ENCODE measurements at places on chromosomes 12 and 14.

DNA sequence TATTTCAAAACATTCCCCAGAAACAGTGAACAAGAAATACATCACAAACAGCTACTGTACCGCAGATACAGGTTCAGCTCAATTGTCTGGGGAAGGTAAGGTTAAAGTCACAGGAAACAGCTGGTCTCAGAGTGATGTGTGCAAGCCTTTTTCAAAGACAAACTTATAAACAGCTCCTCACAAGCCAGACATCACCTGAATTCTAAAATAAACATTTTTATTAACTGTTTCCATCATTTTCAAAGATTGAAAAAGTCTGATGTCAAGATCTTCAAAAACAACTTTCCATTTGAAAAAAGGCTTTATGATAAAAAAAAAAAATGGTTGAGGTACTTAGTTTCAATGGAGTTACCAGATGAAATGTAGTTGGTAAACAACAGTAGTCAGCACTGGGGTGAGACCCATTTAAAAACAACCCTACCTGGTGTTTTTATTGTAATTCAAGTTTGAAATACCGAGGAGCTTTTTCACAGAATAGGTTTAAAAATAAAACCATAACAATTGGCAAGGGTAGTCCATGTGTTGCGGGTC, 4.0 kb downstream of the BTG1 start:
- peak; percentile 67 for DNase-seq

- no peak for DNase-seq
These were observed 36.5 kb downstream of the LRIG3 start for GRCh38 chr12:58883576-58884334.

DNA sequence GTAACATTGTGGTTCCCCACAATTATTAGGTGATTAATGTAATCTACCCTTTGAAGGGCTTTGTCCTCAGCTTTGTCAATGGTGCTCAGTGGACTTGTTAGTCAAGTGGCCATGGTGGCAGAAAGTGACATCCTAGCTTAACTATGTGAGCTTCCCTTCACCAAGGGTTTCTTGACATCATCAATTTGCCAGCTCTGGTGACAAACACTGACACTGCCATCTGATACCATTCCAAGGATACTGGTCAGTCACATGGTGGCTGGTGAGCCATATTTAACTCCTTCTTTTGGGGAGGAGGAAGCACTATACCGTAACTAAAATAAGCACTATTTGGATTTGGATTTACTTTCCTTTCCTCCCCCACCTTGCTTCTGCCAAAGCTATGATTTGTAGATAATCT, 115.7 kb downstream of the IGF1 start:
- DNase-seq, result no peak

DNA sequence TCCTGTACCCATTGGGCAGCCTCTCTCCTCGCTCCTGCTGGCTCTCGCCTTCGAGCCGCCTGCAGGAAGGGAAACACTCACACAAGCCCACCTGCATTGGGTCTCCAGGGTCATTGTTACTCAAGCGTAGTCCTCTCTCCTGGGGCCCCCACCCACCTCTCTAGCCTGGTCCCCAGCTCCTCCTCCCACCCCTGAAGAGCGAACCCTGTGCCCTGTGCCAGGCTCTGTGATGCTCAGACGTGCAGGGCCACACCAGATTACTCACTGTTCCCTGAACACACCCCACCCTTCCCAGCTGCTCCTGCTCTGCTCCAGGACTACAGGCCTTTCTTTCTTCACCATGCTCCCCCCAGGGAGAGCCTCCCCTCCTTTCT, 88.1 kb downstream of the NINJ2 start:
- no peak for DNase-seq

DNA sequence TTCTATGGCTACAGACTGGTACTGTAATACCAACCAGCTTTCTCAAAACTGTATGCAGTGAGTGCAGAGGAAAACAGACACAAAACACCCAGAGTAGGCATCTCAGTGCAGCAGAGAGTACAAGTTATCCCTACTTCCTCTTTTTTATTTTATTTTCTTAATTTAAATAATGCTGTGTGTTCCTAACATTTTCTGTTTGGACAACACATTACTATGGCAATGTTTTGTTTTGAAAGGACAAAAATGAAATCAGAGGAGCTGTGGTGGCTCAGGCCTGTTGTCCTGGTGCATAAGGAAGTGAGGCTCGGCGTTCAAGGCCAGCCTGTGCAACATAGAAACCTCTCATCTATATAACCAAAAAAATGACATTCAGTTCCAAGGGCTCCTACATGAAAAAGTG, 33.7 kb upstream of the SELPLG start:
- DNase-seq, result no peak

GRCh38 chr12:72230589-72230988, 41.6 kb upstream of the TRHDE start:
- no peak for DNase-seq

GRCh38 chr12:120283318-120283717, 8.4 kb downstream of the RNU4-2 start:
- DNase-seq, result no peak

DNA sequence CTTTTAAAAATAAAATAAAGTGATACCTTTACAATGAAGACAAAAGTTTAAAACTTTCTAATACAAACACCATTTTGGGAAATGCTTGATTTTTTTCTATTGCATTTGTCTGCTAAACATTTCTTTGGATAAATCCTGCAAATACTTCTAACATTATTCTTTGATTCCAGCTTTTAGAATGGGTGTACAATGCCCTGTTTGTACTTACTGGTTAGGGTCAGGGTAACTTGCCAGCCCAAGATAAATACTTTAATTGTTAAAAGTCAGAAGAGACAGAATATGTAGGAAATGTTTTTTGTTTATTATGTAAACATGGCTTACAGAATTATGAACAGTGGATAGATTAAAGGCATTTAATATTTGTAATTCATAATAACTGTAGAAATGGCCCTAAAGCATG, 60.5 kb downstream of the WASHC4 start:
- no peak for DNase-seq

GRCh38 chr14:54709444-54709843, 142.5 kb downstream of the SAMD4A start:
- no peak for DNase-seq

DNA sequence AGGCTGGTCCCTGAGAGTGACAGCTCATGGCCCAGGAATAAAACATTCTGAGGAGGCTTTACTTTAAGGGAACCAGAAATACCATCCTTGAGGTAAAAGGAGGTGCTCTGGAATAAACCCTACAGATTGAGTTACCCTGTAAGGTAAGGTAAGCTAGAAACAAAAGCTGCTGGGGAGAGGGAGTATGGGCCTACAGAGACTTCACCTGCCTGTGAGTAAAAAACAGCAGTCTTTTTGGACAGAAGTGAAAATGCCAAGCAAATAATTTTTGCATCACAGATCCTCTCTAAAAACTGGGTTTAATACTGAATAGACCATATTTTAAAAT, 41.2 kb downstream of the CORO1C start:
- DNase-seq, result no peak

DNA sequence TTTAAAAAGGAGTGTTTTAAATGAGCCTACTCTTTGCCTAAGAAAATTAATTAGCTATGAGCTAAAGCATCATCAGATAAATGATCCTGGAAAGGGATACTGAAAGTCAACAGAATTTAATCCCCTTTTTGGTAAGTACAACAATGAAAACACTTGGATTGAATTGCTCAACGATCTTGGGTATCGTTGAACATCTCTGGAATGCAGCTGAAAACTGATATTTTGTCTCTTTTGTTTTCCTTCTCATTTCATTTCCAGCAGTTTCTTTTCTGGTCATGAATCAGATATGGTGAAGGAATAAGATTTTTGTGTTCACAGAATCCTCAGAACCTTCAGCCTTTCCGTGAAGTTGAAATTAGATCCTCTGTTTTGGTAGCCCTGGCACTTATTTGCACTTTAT, 771.2 kb downstream of the FSCB start:
- no peak for DNase-seq

GRCh38 chr14:68611599-68611998, 181.3 kb downstream of the ZFP36L1 start:
- no peak for DNase-seq

DNA sequence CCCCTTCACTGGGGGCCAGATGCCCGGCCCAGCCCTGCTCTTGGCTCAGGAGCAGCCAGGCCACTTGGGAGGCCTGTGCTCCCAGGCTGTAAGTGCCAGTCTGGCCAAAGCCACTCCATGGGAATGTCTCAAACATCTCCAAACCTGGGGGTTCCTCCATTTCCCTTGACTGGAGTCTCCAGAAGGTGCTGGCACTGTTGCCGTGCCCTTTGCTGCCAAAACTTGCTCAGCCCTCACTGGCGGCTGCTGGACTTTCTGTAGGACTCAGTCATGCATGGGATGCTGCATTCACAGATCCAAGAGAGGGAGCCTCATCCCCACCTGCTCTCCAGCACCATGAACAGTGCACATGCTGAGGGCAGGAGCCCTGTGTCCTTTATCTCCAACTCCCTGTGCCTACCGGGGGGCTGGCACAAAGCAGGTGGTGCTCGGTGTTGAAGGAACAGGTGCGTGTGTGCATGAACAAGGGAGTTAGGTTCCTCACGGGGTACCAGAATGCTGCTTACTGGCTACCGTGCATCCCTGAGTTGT, 9.6 kb upstream of the OTUB2 start:
- DNase-seq, result no peak

DNA sequence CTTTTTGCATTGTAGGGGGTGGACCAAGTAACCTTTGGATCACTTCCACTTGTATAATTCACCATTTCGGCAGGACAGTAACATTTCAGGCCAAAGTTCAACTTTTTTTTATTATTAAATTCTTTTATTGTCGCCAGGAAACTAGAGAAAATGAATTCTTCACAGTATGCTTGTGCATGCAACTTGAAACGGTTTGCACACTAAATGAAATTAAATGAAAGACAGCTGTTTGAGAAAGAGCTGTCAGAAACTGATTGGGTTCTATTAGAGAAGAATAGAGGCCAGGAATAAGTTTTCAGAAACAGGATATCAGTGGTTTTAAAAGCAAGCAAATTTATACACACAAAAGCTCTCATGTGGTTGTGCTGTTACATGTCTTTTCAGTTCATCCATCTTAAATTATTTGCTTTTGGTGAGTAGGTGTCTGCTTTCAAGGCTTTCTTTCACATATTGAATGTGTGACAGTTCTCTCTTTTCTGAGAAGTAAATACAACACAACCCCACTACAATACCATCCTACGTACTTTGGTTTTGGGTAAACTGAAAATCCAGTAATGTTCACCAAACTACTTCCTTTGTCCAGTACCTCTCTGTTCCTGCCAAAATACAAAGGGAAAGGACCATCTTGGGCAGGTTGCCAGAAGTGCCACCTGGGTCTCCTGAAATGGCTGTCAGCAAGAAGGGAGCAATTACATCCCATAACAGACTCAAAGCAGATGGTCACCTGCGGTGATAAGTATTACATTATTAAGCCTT, 291.7 kb downstream of the RAD51B start:
- no peak for DNase-seq

DNA sequence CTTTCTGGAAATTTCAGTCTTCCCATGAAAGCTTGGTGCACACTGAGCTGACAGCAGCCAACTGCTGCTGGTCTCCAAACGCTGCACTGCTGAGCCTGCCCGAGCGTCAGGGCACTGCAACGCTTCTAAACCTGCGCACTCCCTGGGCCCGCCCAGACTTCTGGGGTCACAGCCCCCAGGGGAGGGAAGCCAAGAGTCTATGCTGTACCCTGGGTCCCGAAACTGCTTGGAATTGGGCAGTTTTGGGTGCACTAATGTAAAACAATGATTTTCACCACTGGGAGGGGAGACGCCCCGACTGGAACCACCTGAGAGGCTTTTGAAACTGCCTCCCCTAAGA, 32.0 kb downstream of the CCDC92 start:
- DNase-seq, result no peak

GRCh38 chr14:74614508-74615495, 2.8 kb upstream of the LTBP2 start:
- DNase-seq, result no peak

- no peak for DNase-seq
These were observed 143.1 kb upstream of the MYL2 start for GRCh38 chr12:111063295-111064026.

GRCh38 chr14:78090864-78091263, 79.3 kb upstream of the NRXN3 start:
- DNase-seq, result no peak

DNA sequence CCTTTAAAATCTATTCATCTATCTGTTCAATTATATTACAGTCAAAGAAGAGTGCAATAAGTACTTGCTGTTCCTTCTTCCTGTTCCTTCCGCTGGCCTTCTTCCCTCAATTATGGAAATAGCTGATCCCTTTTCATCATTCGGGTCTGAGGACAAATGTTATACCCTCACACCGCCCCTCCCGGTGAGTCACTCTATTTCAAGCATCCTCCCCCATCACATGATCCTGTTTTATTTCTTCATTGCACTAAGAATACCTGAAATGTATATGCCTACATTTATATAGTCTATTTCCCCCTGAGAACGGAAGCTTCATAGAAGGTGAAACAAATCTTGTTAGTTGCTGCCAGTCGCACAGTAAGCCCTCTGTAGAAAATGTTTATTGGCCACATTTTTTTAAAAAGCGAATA, 2.5 kb downstream of the SLC38A1 start:
- peak; percentile 43 for DNase-seq

GRCh38 chr14:23351681-23352505, 794 bp downstream of the SLC22A17 start:
- DNase-seq, result no peak

GRCh38 chr12:113422030-113422885, at the start of gene SDSL:
Gene SDSL, plus strand, starts transcription at chr12:113422380. Its CDS starts 5,603 bp downstream, at chr12:113427983.
- DNase-seq, result no peak

DNA sequence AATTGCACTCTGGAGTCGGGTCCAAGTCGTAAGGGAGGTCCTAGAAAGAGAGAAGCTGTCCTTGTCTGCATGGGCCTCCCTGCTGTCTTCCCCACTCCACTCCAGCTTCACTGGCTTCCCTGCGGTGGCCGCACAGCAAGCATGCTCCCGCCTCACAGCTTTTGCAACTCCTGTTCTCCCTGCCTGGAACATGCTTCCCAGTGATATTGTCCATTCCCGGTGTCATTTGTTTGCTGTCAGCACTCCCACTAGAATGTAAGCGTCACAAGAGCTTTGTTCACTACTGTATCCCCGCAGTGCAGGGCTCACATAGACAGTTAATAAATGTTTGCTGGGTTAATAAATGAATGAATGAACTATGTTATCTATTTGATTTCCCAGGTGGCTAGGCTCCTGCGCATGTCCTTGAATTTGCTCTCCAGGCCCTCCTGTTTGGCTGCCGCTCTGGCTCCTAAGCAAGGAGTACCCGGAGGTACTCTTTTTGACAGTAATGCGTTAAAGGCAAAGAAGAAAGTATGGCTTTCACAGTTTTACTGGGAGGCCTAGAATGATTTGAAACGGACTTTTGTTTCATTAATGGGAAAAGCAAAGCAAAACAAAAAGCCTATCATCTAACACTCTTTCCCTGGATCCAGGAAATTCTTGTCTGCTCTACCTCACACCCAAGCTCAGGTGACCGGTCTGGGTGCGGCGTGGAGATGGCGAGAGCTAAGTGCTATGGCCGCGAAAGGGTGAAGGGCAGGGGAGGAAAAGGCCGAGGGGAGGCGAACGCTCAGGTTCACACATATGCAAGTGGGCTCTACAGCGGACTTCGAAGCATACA, 6.2 kb upstream of the SLC7A7 start:
- no peak for DNase-seq

GRCh38 chr14:63204407-63205043, at the start of gene RHOJ:
Gene RHOJ, plus strand, starts transcription at chr14:63204443. Its CDS starts 427 bp downstream, at chr14:63204870.
- DNase-seq, result no peak
